ENCODE measurements at places on chromosomes 5 and 9. TPM values are rescaled to one million over a fixed set of nuclear protein-coding genes. Genes with fewer than 3 reads are reported as not detected.

TAF11L10 gene
- total RNA-seq, result not detected

IFNB1 gene
- total RNA-seq, result not detected

TMEM215 gene
- total RNA-seq, result not detected

ZNF782 gene
- 11.8 TPM for total RNA-seq

SOHLH1 gene
- not detected for total RNA-seq
